IPS DF 6.9 (cell line): ENCODE measurements at places on chromosomes 13 and 19.

GRCh38 chr19:35177377-35178274, 23.1 kb downstream of the FXYD5 start:
- no peak for DNase-seq

DNA sequence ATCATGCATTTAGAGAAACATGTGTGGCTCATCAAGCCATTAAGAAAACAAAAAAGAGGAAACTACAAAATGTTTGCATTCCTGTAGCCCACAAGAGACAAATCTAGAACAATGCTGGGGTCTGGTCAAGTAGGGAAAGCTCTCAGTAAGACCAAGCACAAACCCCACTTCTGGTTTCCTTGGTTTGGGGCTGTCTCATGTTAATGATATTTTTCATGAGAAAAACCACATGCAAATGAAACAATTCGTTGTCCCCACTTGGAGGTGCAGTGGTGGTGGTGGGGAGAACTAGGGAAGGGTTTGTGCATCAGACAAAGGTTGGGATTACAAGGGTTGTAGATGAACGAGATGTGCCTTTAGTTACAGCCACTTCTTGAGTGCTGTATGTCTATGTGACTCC, 7.0 kb upstream of the RB1 start:
- DNase-seq, result no peak

GRCh38 chr13:98350746-98351330, 173.8 kb upstream of the RNF113B start:
- DNase-seq, result no peak

GRCh38 chr19:50478901-50479715, 2.5 kb upstream of the GARIN5A start:
- no peak for DNase-seq

- DNase-seq, result no peak
Observed at GRCh38 chr19:34838248-34838647, 65.2 kb upstream of the ZNF599 start.

DNA sequence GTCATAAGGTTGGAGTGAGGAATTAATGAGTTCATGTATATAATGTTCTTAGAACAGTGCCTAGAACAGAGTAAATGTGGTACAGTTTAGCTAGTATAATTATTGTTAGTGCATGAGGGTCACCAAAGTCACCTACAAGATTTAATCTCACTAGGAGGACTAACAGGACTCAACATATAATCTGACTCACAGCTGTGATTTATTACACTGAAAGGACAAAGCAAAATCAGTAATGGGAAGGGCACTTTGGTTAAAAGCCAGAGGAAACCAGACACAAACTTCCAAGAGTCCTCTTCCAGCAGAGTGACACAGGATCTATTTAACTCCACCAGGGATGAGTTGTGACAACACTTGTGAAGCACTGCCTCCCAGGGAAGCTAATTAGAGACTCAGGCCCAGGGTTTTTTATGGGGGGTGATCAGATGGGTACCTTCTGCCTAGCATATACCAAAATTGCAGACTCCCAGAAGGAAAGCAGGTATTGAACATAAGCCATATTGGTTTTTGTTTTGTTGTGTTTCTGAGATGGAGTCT, 341.2 kb upstream of the DACH1 start:
- no peak for DNase-seq

DNA sequence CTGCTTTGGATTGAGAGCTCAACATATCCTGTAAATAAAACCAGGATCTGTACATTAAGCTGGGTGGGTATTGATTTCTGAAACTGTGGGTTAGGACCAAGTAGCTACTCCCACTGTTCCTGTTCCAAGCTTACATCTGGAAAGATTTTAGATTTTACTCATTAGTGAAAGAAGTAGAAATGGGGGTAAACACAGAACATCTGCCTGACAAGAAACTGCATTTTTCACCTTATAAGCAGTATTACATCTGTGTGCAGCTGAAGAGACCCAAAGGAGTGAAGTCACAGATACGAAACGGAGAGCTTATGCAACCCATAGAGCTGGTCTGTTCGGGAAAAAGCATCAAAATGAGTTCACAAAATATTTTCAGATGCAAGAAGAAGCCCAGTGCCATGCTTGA, 235.2 kb downstream of the SLITRK5 start:
- no peak for DNase-seq

GRCh38 chr19:28420811-28421550, 792.0 kb downstream of the UQCRFS1 start:
- DNase-seq, result no peak

GRCh38 chr19:784541-784940, 12.7 kb upstream of the PTBP1 start:
- no peak for DNase-seq

DNA sequence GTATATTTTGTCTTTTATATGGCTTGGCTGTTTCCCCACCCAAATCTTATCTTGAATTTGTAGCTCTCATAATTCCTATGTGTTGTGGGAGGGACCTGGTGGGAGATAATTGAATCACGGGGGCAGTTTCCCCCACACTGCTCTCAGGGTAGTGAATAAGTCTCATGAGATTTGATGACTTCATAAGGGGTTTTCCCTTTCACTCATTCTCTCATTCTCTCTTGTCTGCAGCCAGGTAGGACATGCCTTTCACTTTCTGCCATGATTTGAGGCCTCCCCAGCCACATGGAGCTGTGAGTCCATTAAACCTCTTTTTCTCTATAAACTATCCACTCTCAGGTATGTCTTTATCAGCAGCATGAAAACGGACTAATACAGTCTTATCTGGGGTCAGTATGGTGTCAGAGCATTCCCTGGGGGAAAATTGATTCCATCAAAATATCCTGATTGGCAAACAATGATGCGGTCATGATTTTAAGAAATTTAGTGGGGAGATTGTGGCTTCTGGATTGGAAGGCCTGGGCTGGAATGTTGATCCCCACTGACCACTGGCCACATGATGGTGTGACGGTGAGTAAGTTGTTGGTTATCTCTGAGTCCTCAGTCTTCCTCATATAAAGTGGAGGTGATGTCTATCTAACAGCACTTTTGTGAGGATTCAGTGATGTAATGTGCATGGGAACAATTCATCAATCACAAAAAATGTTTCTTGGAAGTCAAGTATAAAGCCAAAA, 27.5 kb upstream of the ANKRD10 start:
- no peak for DNase-seq

DNA sequence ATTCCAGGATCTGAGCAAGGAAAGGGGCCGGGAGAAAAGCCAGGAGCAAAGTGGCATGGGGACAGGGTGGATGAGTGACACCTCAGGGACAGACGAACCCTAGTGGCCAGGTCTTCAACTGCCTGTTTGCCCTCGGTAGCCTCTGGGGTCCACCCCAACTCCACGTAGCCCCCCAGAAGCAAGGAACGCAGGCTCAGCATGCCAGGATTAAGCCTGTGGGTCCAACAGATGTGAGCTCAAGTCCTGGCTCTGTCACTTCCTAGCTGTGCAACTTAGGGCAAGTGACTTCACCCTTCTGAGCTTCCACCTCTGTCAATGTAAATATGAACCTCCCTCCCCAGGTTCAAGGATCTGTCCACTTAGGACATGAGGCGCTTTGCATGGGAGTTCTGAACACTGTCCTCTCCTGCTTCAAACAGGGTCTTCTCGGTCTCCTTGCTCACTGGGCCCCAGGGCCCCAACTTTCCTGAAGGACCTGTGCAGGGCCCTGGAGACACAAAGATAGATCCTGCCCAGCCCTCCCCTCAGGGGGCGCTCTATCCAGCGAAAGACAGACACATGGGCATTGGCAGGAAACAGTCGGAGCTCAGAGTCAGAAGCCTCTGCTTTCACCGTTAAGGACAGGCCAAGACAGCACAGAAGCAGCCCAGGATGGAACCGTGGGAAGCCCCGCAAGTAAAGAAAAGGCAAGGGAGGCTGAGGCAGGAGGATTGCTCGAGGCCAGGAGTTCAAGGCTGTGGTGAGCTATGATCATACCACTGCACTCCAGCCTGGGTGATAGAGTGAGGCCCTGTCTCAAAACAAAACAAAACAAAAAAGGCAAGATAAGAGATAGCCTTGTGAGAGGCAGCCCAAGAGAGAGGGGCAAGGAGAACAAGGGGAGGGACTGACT, 13.2 kb downstream of the SYDE1 start:
- no peak for DNase-seq

DNA sequence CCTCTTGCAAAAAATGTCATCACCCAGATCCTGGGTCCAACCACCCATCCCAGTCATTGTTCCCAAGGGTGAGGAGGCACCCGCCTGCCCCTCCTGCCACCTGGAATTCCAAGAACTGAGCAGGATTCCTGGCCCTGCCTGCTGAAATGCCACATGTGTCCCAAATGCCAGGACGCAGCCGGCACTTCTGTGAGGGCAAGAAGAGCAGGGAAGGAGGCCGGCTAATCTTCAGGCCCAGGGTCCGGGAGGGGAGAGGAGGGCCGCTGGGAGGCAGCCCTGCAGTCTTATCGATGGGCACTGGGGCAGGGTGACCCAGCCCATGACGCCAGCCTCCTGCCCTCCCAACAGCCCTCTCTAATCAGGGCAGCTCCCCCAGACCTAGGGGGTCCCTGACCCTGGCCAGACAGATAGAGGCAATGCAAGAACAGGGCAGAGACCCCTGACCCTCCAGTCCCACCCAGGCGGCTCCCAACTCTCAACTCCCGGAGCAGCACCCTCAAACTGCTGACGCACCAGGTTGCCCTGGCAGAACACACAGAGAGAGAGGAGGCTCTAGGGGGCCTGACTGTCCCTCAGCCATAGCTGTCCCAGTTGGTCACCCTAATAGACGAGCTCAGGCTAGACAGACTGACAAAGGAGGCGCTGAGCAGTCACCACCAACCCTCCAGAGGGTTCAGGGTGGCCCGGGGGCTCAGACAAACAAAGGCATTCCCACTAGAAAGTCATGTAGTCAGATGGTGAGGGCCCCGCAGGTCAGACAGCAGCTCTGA, 1.5 kb downstream of the MFSD12 start:
- no peak for DNase-seq

- no peak for DNase-seq
Observed at GRCh38 chr13:52374873-52375411, 31.0 kb downstream of the THSD1 start.

- no peak for DNase-seq
Observed at GRCh38 chr19:27765912-27766725, 1446.8 kb downstream of the UQCRFS1 start.

GRCh38 chr13:98504371-98504963, 72.4 kb downstream of the STK24 start:
- DNase-seq, result no peak

DNA sequence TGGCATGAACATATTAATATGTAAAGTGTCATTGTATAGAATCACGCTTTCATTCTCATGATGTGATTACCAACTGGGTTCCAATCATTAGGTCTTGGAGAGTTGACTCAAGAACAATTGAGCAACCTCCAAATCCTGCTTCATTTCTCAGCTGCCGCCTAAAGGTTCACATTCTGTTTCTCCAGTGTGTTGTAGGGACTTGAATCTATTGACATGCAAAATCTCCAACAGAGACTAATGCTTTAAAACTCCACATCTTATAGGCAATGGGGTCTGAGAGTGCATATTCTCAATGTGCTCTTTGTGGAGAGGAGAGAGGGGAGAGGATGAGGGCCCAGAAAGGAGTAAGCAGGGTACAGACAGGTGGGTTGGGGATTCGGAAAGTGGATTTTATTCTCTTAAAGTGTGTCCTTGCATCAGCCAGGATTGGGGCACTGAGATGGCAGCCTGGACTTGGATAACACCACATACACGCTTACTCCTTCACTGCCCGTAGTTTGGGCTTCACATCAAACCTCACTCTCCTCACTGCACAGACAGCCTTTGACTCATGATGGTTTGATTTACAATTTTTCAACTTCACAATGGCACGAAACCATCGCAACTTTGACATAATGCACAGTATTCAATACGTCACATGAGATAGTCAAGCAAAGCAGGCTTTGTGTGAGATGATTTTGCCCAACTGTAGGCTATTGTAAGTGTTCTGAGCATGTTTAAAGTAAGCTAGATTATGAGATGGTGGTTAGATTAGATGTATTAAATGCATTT, 241.3 kb upstream of the IRS2 start:
- DNase-seq, result no peak

GRCh38 chr13:48806522-48806921, 152.8 kb downstream of the CYSLTR2 start:
- DNase-seq, result no peak

- no peak for DNase-seq
Observed at GRCh38 chr19:29491491-29491890, 34.3 kb upstream of the VSTM2B start.

DNA sequence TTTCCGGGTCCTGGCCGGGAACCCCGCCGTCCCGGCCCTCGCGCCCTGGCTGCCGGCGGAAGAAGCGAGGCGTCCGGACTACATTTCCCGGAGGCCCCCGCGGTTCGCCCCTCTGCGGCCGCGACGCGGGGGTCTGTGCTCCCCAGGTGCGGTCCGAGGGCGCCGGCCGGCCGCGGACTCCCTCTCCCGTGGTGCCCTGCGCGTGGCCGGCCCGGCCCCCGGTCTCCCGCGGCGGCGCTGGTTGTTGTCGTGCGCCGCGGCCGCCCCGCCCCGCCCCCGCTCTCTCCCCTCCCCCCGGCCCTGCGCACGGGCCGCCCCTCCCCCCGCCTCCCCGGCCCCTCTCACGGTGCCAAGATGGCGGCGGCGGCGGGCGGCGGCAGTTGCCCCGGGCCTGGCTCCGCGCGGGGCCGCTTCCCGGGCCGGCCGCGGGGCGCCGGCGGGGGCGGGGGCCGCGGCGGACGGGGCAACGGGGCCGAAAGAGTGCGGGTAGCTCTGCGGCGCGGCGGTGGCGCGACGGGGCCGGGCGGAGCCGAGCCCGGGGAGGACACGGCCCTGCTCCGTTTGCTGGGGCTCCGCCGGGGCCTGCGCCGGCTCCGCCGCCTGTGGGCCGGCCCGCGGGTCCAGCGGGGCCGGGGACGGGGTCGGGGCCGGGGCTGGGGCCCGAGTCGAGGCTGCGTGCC, at the start of gene KMT2B:
Gene KMT2B (plus strand): TSS at position 339 of the 680 bp plus-strand sequence. CDS start 16 bp downstream, at position 355.
- no peak for DNase-seq

DNA sequence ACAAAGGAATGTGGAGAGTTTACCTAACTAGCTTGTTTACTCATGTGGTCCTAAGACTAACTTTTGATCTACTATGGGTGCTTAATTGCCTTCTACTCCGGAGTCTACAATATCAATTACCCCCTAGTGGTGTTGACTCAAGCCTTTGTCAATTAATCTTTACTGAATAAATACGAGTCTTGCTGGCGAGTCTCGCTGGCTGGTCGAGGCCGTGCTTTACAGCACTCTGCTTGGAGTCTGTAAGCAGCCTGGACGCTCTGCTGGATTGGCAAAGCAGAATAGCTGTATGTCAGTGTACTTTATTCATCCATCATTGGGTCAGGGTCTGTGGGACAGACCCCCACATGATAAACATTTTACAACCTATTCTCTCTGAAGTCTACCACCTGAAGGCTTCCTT, 9.9 kb upstream of the SPART start:
- no peak for DNase-seq

GRCh38 chr13:101880581-101880980, 428.1 kb downstream of the ITGBL1 start:
- no peak for DNase-seq

DNA sequence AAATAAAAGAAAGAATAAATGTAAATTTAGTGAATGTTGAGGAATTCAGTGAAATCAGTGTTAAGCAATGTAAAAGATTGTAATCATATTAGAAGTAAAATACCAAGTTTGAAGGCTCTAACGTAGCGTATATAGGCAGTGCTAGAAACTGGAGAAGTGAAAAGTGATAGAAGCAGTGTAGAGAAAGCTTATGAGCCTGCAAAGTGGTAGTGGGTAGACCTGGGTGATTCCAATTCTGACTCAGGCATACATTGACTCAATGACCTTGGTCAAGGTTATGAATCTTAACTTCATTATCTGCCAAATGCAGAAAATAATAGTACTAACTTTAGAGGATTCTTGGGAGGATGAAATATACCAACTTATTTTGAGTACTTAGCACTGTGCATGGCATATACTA, 4.1 kb downstream of the SLC10A2 start:
- no peak for DNase-seq

GRCh38 chr13:102947745-102948405, 102.0 kb downstream of the ERCC5 start:
- no peak for DNase-seq
